ENCODE measurements at places on chromosomes 4 and X.

- DNase-seq: no peak
Observed at GRCh38 chr4:80186676-80187075, 10.6 kb upstream of the PRDM8 start.

- DNase-seq: no peak
Observed at GRCh38 chr4:1403591-1404572, 2.4 kb downstream of the NKX1-1 start.

DNA sequence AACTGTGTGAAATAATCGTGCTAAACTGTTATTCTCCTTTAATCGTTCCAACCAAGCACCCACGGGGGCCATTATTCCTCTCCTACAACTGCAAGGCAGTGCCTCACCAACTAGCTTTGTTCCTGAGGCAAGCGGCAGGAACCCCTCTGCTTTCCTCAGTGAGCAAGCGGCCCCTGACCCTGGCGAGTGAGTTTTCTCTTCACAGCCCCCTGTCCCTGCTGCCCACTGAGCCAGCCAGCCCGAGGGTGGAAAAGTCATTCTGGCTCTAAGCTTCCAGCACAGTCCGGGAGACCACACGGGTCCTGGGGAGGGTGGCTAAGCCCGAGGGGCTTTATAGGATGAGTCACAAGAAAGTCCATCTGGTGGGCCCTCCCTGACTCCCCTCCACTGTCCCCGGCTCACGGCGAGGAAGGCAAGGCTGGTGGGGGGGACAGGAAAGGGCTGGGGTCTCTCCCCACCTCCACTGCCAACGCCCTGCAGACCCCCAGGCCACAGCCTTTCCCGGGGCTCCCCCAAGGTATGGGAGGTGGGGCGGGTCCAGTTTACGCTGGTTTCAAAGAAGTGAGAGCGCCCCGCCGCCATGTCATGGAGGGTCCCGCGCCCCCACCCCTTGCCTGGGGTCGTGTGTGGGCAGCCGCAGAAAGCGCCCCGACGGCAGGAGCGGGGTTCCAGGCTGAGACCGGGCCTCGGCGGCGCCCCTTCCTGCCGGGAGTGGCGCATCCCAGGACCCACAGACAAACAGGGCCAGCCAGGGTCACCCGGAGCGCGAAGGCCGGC, 45.0 kb downstream of the CPLX1 start:
- DNase-seq: no peak

GRCh38 chrX:37685381-37686359, at the start of gene XK:
Gene XK (plus strand): TSS chrX:37685791. CDS start chrX:37685962, 171 bp downstream.
- DNase-seq: peak; percentile 76

- DNase-seq: no peak
Observed at GRCh38 chrX:2320580-2321327, 180.0 kb downstream of the DHRSX start.

DNA sequence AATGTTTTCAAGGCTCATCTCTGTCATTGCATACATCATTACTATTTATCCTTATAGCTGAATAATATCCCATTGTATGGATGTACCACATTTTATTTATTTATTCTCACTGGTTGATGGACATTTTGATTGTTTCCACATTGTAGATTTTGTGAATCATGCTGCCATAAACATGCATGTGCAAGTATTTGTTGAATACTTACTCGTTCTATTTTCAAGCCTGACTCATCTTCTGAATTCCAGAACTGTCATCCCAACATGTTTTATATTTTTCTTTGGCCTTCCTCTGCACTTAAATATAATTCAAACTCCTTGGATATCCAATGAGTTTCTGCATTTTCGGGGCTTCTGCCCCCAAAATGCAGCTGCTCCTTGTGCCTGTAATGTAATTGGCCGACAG, 77.6 kb downstream of the MXRA5 start:
- DNase-seq: no peak

DNA sequence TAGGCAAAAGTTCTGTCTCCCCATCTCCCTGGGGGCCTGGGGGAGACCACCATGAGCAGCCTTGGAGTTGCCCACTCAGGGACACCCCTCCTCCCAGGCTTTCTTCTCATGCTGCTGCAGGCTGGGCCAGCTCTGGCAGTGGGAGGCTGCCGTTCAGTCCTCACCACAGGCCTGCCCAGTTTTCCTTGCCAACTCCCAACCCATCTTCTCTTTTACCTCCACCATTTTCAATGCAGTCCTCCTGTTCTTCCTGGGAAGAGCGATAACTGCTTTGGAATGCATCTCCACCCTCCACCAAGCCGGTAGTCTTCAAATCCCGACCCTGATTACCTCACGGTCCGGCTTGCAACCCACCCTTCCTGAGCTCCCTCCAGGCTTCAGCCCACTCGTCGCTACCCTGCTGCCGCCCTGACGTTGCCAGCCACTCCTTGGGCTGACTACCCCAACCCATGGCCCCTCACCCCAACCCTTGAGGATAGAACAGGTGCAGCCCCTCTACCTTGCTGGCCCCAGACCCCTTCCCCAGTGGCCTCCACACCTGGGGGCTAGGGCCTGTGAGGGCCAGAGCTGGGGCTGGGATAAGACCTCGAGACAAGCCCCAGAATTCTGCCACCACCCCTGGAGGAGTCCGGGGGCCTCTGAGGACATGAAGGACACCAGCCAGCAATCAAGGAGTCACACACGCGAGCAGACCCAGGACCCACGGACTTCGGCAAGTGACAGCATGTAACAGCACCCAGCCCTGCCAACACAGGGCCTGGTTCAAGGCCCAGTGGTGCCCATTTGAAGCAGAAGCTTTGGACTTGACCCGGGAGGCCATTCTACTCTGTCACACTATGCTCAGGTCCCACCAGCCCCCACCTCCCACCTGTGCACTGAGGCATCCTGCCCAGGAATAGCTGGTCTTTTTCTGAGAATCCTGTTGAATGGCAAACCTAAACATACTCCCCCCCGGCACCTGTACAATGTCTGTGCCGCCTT, 9.2 kb downstream of the WDR1 start:
- DNase-seq: no peak

- DNase-seq: no peak
Observed at GRCh38 chr4:13601048-13601447, 26.5 kb downstream of the BOD1L1 start.

DNA sequence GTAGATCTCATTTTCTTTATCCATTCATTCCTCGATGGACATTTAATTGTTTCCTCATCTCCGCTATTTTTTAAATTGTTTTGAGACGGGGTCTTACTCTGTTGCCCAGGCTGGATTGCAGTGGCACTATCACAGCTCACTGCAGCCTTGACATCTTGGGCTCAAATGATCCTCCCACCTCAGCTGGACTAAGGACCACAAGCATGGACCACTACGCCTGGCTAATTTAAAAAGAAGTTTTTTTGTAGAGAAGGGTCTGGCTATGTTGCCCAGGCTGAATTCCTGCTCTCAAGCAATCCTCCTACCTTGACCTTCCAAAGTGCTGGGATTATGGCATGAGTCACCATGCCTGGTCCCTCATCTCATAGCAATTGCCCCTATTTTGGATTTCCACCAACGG, 7.0 kb upstream of the TRIML1 start:
- DNase-seq: no peak

DNA sequence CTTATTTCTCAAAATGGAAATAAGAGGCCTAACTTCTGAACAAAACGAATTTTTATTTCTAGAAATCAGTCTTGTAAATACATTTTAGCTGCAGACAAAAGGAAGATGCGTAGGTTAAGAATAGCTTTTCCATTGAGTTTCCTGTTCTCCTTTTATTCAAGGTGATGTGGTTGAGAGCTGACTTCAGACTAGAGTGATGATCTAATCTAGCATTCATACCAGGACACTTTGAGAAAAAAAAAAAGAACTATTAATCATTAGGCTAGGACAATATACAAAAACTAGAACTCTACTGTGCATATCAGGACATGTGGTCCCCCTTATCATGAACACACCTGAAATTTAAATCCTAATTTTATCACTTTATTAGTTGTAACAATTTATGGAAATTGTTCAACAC, 884.5 kb upstream of the EPHA5 start:
- DNase-seq: no peak

GRCh38 chr4:183101956-183102480, 3.0 kb downstream of the WWC2 start:
- no peak for DNase-seq

DNA sequence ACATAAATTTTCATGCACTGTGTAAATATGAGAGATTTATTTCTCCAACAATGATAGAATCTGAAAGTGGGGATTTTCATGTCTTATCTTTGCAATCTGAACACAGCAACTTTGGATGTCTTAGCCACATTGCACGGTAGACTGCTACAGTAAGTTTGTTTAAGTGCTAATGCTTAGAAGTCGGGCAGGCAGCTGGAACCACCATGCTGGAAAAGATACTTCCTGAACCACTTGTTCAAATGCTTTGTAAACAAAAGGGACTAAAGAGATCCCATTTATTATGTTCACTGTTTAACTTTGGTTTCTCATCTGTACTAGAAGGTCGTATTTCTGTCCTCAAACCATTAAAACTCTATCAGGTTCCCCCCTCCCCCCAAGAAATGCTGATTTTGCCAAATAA, 555.9 kb upstream of the DIPK2B start:
- DNase-seq: no peak

DNA sequence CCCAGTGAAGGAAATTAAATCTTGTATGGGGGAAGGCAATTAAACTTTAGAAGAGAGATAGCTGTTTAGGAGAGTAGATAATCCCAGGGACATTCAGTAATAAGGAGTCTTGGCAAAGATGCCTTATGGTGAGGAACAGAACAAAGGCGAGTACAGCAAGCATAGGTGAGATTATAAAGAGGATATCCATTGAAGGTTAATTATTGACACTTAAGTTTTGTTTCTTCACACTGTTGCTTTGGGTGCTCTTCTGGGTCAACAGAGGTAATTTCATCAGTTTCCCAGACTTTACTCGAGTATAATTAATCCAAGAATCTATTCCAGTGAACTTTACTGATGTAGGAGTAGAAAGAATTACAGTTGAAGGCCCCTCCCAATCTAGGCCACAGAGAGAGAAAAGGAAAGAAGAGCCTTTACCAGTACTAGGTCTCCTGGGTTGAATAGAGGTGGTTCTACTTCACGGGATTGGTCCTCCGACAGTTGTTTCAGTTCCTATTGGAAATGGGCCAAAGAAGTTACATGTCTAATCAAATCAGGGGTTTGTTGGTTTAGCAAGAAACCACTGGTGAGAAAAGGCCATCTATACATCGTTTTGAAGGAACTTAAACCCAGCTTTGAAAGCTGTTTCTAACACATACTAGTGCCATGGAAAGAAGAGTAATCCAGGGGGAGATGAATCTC, 27.2 kb downstream of the EPGN start:
- no peak for DNase-seq

DNA sequence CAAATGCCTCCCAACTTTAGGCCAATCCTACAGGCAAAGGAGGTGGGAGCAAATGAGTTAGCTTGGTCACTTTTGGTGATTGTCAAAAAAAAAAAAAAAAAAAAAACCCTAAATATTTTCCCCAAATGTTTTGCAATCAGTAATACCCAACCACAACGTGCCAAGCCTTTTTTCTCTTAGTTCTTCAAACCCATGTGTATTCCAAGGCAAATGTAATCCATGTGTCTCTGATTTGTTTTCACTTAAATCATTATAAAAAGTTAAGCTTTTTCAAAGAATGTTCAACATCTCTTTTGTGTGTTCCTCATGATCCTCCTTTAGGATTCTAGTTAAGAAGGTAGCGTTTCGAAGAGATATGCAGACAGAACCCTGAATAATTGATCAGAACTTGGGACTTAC, 328.4 kb downstream of the PAPSS1 start:
- no peak for DNase-seq

DNA sequence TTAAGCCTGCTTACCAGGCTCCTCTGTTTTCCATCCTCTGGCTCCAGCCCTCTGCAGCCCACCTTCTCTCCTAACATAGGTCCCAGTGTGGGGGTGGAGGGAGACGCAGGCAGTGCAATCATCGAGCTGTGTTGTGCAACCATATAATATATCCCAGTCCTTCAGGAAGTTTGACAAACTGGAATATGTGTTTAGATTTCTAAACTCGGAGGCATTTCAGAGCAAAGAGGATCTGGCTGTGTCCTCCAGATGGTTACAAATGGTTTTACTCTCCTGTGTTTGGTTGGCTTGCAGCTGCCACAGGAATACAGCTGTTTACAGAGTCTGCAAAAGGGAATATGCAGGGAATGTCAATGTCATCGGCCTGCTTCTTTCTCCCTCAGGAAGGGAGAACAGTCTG, 195.3 kb upstream of the LNX1 start:
- no peak for DNase-seq

GRCh38 chr4:122928930-122929329, 6.5 kb upstream of the NUDT6 start:
- no peak for DNase-seq
